AG04449 (cell line): ENCODE measurements at places on chromosomes 2 and 18.

DNA sequence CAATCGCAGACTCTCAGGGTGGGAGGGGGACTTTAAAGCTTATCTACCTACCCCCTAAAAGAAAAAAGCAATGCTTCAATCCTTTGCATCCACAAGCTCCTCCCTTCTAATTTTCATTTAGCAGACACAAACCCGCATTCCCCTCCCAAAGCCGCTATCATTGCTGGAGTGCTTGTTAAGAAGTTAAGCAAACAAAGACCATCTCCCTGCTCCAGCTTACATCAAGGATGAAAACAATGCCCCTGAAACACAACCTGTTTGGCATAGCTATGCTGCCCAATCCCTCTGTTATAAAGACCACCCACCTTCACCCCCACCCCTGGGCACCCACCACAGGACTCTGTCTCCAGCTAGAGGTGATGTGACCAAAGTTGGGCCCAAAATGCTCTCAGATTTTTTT lies 33.0 kb downstream of the REEP1 start:
- no peak for DNase-seq

- DNase-seq, result no peak
Observed at GRCh38 chr2:140274891-140275290, 1494.7 kb upstream of the NXPH2 start.

GRCh38 chr2:240153418-240153817 lies 13.0 kb upstream of the OTOS start:
- DNase-seq, result no peak

DNA sequence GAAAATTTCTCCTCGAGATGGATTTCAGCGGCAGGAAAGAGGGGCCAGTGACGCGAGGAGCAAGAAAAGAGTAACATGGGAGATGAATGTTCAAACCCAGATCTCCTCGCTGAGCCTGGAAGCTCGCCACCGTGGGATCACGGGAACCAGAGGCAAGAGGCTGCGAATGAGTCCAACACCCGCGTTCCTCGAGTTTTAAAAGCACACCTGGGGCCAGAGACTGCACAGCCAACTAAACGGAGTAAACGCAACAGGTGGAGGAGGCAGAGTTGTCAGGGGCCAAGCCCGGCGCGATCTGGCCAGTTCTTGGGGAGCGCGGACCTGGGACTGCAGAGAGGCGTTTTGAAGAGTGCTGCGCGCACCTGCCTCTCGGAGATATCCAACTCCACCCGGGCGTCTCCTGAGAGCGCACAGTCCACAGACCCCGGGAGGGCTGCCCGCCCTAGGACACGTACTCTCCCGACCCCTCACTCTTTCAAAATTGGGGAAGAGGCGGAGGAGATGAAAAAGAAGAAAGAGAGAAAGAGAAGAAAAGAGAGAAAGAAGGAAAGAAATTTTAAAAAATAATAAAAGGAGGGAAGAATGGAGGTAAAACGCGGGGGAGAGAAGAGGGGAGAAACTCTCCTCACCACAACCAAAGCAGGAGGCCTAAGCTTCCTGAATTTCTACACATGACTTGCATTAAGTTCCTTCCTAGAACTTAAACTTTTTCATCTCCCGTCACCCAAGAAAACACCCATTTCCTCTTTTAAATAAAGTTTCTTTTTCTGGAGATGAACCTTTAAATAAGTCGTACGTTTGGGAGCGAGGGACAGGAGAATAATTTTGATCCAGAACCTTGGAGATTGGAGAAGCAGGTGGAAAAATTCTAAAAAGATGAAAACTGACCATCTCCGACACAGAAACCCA lies 5.3 kb upstream of the PAX3 start:
- no peak for DNase-seq

DNA sequence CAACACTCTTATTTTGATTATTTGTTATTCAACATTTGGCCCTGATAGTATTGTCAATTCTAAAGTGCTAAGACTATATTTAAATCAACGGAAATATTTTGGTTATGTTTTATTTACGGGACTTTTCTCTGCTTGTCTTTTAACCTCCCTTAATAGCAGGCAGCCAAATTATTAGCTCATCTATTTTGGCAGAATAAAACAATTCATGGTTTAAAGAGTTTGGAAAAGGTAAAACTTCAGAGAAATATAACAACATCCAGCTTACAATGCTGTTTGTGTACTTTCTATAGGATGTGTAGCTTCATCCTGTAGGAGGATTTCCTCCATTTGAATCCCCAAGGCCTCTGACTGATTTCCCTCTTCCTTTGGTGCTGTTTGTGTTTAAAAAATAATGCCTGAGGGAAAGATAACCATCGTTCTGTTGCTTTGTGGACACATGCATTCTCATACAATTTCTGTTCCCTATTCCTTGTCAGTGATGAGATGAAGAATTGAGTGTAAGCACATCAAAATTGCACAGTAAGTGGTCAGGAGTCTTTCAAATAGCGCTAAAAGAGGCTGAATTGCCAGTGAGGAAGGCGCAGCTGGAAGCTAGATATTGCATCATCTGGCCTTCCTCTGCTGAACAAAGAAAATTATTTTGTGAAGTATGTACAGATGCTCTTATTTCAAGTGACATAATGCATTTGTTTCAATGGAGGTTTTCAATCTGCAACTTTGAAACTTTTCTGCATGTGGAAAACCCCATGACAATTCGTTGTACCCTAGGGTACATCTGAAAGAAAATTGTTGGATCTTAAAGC lies 80.3 kb downstream of the CD28 start:
- no peak for DNase-seq

GRCh38 chr2:932320-933115 lies 18.1 kb upstream of the SNTG2 start:
- DNase-seq, result no peak

GRCh38 chr18:32446780-32447179 lies 23.9 kb downstream of the GAREM1 start:
- DNase-seq, result no peak

DNA sequence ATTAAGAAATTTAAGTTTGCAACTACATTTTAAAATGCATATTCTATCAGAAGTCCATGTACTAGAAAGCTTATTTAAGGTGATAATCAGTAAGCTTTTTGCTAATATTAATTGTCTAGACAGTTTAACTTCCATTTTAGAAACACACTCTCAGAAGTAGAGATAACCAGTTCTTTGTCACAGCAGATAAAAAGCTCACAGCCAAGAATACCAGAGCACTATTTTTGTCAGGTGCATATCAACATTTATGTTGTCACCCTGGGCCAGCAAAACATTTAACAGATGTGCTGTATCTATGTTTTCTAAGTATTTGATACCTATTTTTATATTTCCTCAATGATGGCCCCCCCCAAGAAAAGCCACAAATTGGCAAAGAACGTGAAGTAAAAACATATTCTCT lies 192.6 kb downstream of the ERBB4 start:
- no peak for DNase-seq

GRCh38 chr2:28219758-28220368 lies 172.8 kb upstream of the FOSL2 start:
- no peak for DNase-seq

GRCh38 chr2:112757265-112757664 lies 7.1 kb downstream of the CKAP2L start:
- no peak for DNase-seq

DNA sequence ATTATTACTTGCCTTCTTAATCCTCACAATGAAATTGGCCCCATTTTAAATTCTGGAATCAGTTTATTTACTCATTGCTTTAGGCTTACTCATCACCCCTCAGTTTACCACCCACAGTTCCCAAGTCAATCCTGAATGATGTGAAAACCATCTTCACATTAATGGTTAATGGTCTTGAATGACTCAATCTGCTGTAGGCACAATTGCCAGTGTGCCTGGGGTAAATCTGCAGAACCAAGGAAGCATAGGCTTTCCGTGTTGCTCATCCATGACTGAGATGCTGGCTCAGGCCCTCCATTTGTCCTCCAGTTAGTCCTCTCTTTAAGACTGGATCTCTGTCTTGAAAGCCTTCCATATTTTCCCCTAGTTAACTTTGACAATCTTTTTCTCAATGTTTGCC lies 164.5 kb downstream of the PMAIP1 start:
- DNase-seq, result no peak

DNA sequence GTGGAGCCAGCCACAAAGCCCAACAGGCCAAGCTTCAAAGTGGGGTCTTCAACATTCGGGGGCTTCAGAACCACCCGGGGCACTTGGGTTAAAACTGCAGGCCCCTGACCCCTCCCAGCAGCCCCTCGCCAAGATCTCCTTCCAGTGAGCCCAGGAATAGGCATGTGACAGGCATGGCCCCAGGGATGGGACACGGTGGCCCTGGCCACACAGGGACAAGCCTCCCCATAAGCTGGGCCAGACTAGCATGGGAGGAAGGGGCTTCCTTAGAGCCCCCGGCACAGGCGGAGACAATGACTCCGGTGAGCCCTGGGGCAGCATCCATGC lies 52.4 kb downstream of the BIN1 start:
- no peak for DNase-seq

- DNase-seq, result no peak
Observed at GRCh38 chr2:50770299-50770698, 261.6 kb downstream of the NRXN1 start.

GRCh38 chr2:227876300-227876801 lies 4.9 kb downstream of the DAW1 start:
- no peak for DNase-seq

DNA sequence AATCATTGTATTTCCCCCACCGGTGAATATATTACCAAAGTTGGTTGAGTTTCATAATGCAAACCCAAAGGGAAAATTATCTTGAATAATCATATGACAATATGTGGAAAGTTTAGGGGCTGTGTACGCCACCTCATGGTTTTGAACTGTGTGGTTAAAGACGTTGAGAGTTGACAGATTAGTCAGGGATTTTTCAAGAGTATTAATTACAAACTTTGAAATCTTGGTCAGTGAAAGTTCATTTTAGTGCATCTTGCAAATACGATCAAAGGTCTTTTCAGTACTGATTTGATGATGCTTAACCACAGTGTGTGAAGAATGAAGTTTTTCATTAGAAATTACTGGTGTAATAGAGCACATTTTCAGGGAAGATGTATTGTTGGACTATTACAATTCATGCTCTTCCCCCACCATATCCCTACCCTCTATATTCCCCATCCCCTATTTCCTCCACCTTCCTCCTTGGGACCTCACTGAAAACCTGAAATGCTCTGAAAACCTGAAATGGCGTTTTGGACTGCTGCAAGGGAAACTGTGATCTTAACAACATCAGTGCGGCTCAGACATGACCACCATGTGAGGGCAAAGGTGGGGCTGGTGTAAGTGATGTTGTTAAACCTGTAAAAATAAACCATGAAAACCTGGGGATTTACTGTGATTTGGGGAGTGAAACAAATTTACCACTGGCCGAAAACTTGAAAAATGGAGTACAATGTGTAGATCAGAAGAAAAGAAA lies 4.5 kb upstream of the BCL2L11 start:
- DNase-seq, result no peak

DNA sequence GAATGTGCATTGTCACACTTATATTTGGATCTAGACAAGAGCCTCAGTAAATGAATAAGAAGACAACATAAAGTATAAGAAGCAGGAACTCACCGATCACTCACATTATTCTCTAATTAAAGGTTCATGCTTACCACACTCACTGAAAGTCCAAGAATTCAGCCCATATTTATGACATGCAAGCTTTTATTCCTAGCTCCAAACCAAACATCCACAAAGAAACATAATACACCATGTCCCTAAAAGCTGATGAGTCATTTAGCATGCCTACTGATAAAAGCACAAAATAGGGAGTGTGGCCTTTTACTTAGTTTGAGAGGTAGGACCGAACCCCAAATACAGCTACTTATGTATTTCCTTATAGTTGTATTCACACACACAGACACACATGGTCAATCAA lies 1094.6 kb upstream of the CDH2 start:
- DNase-seq, result peak; percentile 3

DNA sequence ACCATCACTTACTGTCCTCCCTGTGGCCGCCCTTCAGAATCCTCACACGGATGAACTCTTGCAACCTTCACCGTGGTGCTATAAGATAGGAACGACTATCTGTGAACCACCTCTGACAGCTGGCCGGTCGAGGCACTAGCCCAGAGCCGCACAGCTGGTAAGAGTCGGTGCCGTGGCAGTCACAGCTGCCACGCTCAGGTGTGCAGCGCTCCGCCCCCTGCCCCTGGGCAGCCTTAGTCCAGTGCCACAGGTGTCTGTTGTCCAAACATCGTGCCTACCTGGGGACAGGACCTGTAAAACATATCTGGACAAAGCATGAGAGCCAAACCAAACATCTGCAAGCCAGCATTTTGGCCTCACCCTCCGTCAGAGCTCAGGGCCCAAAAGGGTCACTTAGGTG lies 55.3 kb upstream of the SALL3 start:
- no peak for DNase-seq

GRCh38 chr2:123578016-123578415 lies 447.1 kb upstream of the CNTNAP5 start:
- DNase-seq, result no peak

DNA sequence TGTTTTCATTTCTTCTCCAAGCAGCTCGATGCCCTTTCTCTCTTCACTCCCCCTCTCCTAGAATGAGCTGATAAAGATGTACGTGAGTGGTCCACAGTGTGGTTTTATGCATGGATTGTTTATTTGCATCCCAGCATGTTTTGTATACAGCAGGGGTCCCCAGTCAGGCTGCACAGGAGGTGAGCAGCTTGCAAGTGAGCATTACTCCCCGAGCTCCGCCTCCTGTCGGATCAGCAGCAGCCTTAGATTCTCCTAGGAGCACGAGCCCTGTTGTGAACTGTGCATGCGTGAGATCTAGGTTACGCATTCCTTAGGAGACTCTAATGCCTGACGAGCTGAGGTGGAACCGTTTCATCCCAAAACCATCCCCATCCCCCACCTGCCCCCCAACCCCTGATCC lies 262.6 kb downstream of the AGAP1 start:
- DNase-seq, result no peak

GRCh38 chr2:241869087-241869961 lies at the start of gene RTP5:
Gene RTP5 (plus strand): TSS chr2:241869729. CDS start chr2:241869757, 28 bp downstream.
- no peak for DNase-seq

DNA sequence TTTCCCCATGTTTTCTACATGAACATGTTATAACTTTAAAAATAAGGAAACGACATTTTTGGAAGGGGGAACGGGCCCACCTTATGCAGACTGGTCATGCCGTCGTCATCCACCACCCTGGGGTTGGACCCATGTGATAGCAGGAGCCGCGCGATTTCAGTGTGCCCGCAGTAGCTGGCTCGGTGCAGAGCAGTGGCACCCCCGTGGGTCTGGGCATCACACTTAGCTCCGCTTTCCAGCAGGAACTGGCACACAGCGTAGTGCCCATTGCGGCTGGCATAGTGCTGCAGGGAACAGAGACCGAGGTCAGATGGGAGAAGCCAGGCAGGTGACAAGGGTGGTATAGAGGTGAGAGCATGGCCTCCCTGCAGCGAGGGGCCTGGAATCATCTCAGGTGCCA lies 4.5 kb downstream of the ANKRD39 start:
- no peak for DNase-seq

GRCh38 chr2:100320547-100321178 lies 1.6 kb downstream of the LONRF2 start:
- no peak for DNase-seq

DNA sequence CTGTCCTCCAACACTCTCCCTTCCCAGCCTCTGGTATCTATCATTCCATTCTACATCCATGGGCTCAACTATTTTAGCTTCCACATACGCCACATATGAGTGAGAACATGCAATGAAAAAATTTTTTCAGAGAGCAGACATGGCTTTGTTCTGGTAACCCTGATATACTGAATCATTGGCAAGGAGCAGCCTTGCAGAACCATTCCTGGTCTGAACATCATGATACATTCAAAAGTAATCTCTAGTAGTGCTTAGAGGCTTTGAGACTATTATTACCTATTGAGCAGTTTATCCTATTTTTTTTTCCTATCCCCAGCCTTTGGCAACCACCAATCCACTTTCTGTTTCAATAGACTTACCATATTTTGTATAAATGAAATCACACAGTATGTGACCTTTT lies 393.1 kb upstream of the KCNH7 start:
- no peak for DNase-seq

GRCh38 chr2:241248289-241248688 lies 59.8 kb downstream of the ANO7 start:
- DNase-seq, result no peak
